ENCODE measurements at places on chromosomes 11 and 22.

DNA sequence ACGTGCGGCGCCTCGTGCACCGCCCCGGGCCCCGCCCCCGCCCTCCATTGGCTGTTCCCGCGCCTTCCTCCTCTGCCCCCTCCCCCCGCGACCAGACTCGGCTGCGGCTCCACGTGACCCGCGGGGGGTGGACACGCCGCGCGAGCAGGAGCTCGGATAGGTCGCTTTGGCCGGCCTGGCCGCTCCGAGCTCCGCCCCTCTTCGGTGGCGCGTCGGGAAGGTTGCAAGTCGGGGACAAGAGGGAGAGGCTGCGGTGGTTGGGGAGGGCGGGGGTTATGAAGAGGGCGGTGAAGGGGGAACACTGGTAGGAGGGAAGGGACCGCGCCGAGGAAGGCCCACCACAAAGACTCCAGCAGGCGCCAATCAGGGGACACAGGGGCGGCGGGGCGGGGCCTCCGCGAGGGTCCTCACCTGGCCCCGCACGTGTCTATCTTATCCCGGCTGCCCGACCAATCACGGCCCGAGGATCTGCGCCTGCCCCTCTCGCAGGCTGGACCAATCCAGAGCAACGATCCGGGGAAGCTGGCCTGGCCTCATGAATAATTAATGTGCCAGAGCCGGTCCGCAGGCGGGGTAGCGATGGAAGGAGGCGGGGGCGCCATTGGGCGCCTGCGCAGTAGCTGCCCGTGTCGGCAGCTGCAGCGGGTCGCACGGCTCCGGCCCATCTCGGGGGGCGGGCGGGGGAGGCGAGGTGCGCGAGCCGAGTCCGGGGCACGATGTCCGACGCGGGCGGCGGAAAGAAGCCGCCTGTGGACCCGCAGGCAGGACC is at the start of gene TEF:
TEF (plus strand) TSS at position 614 of the 769 bp plus-strand sequence; CDS start at position 717, 103 bp downstream.
- DNase-seq = peak; percentile 91

- no peak for DNase-seq
Measured at GRCh38 chr11:103862802-103863174, 173.7 kb upstream of the DDI1 start.

- DNase-seq = no peak
Measured at GRCh38 chr11:57394203-57394965, 3.9 kb upstream of the PRG2 start.

- DNase-seq = no peak
Measured at GRCh38 chr22:19060356-19061009, 61.7 kb downstream of the DGCR2 start.

DNA sequence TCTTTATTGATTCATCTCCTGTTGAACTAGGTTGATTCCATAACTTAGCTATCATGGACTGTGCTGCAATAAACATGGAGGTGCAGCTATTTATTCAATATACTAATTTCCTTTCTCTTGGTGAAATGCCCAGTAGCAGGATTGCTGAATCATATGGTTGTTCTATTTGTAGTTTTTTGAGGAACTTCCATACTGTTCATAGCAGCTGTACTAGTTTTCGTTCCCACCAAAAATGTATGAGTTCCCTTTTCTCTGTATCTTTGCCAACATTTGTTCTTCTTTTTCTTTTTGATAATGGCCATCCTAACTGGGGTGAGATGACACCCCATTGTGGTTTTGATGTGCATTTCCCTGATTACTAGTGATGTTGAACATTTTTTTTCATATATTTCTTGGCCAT is 87.2 kb upstream of the NAV2 start:
- DNase-seq = no peak

DNA sequence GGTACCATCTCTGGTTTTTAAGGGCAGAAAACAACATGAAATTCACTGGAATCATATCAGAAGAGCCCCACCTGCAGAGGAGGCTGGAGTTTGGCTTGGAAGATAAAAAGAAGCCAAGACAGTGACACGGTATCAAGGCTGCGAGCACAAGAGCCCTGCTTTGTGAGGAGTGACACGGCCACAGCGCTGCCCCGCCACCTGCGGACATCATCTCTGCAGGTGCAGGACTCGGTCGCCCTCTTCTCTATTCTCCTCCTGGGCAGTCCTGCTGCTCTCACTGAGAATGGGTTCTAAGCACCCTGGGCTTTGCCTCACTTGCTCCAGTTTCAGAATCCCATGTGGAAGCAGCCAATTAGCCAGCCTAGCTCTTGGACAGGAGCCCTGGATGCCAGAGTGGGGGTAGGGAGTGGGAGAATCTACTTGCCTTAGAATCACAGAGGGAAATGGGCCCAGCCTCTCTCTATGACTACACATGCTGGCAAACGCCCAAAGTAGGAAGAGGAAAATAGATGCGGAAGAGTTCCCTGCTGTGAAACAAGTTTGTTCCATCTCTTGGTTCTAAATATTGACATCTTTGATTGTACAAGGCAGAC is 17.1 kb downstream of the APOL4 start:
- no peak for DNase-seq

GRCh38 chr11:15885854-15886253 is 470.5 kb downstream of the SOX6 start:
- no peak for DNase-seq

GRCh38 chr22:20604776-20605221 is 97.4 kb downstream of the MED15 start:
- DNase-seq = no peak

Measured in stimulated activated CD4-positive, alpha-beta T cell treated with anti-CD3 and anti-CD28 coated beads, Interleukin-1b, Interleukin-23, amount 100 ng/mL, for 24 hours (primary cell).